ENCODE measurements at places on chromosomes 3 and 15. TPM values are rescaled to one million over a fixed set of nuclear protein-coding genes. Genes with fewer than 3 reads are reported as not detected.

- peaks cover 7% of the 10 kb centered on the region for H3K4me1 ChIP-seq
- DNase-seq, result peak; percentile 52
- peak overlapping the region; percentile 4 for H3K27ac ChIP-seq
- H3K27me3 ChIP-seq, result no peaks in the 10 kb centered on the region
Measured at GRCh38 chr15:95584088-95584487, 746.4 kb upstream of the NR2F2 start.

GRCh38 chr3:184358124-184358767, 3.2 kb downstream of the CLCN2 start:
- no peaks in the 10 kb centered on the region for H3K36me3 ChIP-seq
- H3K4me1 ChIP-seq, result peaks cover 10% of the 10 kb centered on the region
- H3K27ac ChIP-seq, result no peak overlapping the region
- no peak for DNase-seq

DNA sequence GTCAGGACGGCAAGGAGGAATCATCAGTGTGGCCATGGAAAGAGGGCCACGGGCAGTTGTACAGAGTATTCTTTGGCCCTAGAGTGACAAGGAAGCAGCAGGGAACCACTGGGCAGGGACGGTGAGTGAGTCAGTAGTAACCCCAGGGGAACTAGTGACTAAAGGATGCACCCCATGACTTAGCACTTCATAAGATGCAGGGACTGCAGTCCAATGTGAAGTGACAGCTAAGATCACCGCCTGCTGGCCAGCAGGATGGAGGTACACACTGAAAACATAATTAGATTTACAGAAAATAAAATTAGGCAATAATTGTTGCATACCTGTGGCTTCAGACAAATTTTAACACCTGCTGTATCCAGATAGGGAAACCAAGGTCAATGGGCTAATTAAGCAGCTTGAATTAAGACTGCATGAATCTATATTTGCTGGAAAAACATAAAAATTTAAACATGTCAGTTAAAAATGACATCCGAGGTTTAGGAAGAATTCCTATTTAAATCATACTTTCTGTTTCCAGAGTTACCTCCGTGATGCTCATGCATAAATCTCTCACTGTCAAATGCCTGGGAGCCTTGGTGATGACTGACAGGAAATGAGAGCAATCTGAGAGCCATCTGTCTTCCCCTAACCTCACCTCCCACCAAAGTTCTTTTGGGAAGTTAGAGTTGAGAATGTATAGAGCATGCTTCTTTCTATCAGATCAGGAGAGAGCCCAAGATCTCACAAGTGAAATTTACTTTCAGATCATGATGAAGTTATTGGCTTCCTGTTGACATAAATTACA, 56.5 kb downstream of the DCLK3 start:
- H3K27ac ChIP-seq, result no peak overlapping the region
- DNase-seq, result peak; percentile 54
- H3K4me1 ChIP-seq, result 0 out of 2 replicates have a peak, but pooled peaks cover 3% of the 10 kb centered on the region

DNA sequence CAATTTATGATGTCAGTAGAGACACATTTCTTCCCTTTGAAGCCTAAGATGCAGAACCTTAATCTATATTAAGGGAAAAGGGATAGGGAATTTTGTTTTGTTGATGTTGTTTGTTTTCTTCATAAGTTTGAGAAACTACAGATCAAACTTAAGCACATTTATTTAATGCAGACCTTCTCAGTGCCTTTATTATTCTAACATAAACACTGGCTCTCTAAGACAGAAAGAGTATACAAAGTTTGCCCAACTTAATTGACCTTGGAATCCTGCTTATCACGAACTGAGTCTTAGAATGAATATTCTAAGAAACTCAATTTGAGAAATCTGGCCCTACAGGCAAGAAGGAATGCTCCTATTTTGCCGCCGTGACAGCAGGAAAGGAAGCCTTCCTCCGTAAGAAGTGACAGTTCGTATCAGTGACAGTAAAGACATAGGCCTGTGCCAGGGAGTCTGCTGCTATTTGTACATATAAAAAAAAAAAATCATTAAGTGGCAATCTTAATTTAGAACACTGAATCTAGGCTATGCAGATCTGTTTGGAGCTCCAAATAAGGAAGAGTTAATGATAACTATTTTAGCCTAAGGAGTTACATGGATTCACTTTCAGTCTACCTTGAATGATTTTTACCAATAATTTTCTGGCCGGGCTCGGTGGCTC, 8.8 kb upstream of the IMPG2 start:
- no peaks in the 10 kb centered on the region for H3K36me3 ChIP-seq
- H3K4me1 ChIP-seq, result no peaks in the 10 kb centered on the region
- no peaks in the 10 kb centered on the region for H3K27me3 ChIP-seq

- no peak for DNase-seq
- H3K27me3 ChIP-seq, result no peaks in the 10 kb centered on the region
- H3K4me1 ChIP-seq, result no peaks in the 10 kb centered on the region
Measured at GRCh38 chr3:111496894-111497559, 45.0 kb upstream of the CD96 start.

DNA sequence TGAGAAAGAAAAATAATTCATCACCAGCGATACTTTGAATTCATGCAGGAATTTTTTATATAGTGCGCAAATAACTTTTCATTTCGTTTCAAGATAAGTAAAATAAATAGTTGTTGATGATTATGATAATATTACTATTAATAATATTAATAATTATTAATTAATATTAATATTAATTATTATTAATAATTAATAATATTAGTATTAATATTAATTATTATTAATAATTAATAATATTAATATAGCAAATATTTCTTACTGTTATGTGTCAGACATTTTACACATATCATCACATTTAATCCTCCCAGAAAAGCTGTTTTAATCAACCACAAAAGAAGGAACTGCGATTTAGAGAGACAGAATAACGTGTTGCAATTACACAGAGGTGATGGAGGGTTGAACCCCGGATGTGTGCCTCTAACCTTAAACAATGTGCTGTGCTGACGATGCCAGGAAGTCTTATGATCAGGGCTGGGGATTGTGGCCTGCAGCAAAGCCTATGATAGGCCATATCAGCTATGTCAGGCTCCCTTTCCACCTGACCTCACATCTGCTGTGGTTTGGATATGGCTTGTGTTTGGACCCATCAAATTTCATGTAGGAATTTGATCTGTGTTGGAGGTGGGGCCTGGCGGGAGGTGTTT, 263.5 kb upstream of the NR2F2 start:
- no peaks in the 10 kb centered on the region for H3K27me3 ChIP-seq
- H3K27ac ChIP-seq, result no peak overlapping the region
- no peaks in the 10 kb centered on the region for H3K36me3 ChIP-seq
- no peak for DNase-seq
- H3K4me1 ChIP-seq, result peaks cover 9% of the 10 kb centered on the region
- H3K4me3 ChIP-seq, result no peak overlapping the region

GRCh38 chr3:7074217-7074616, 213.3 kb downstream of the GRM7 start:
- H3K36me3 ChIP-seq, result no peaks in the 10 kb centered on the region
- no peak for DNase-seq
- H3K4me1 ChIP-seq, result no peaks in the 10 kb centered on the region
- no peaks in the 10 kb centered on the region for H3K27me3 ChIP-seq

- no peaks in the 10 kb centered on the region for H3K4me1 ChIP-seq
- DNase-seq, result no peak
- no peak overlapping the region for H3K4me3 ChIP-seq
- H3K27ac ChIP-seq, result no peak overlapping the region
Measured at GRCh38 chr15:87326269-87326668, 930.3 kb downstream of the NTRK3 start.

DNA sequence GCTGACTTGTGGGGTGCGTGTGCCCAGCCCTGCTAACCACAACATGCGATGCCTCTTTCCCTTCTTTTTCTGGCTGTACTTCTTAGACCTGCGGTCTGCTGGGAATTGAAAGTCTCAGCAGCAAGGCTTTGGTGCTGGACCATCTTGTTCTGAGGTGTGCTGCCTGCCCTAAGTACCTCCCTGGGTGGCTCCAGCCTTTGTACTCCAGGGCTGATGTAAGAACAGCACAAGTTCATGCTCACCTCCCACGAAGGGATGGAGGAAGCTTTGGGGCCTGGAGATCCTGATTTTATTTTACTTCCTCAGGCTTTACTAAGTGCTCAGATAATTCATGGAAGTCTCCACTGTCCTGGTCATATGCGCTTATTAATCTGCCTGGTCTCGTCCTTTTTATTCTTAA, 28.9 kb downstream of the FAM43A start:
- no peak overlapping the region for H3K27ac ChIP-seq
- H3K36me3 ChIP-seq, result no peaks in the 10 kb centered on the region
- H3K4me3 ChIP-seq, result no peak overlapping the region
- H3K4me1 ChIP-seq, result peaks cover 18% of the 10 kb centered on the region
- no peaks in the 10 kb centered on the region for H3K27me3 ChIP-seq

- peaks cover 2% of the 10 kb centered on the region for H3K36me3 ChIP-seq
- no peaks in the 10 kb centered on the region for H3K4me1 ChIP-seq
- H3K27me3 ChIP-seq, result no peaks in the 10 kb centered on the region
- no peak overlapping the region for H3K27ac ChIP-seq
- no peak overlapping the region for H3K4me3 ChIP-seq
Measured at GRCh38 chr15:39054128-39054732, 489.6 kb upstream of the RASGRP1 start.

GRCh38 chr15:69767191-69767590, 314.6 kb downstream of the RPLP1 start:
- DNase-seq, result no peak
- no peaks in the 10 kb centered on the region for H3K36me3 ChIP-seq
- no peaks in the 10 kb centered on the region for H3K27me3 ChIP-seq
- H3K4me3 ChIP-seq, result no peak overlapping the region

GRCh38 chr3:48180021-48180420, 8.2 kb downstream of the CDC25A start:
- no peak overlapping the region for H3K4me3 ChIP-seq
- H3K36me3 ChIP-seq, result peaks cover 86% of the 10 kb centered on the region
- no peak overlapping the region for H3K27ac ChIP-seq
- no peak for DNase-seq

- peak overlapping the region; percentile 76 for H3K4me3 ChIP-seq
- no peak overlapping the region for H3K27ac ChIP-seq
- no peaks in the 10 kb centered on the region for H3K27me3 ChIP-seq
Measured at GRCh38 chr3:128698211-128699047, 27.6 kb upstream of the RAB7A start.

DNA sequence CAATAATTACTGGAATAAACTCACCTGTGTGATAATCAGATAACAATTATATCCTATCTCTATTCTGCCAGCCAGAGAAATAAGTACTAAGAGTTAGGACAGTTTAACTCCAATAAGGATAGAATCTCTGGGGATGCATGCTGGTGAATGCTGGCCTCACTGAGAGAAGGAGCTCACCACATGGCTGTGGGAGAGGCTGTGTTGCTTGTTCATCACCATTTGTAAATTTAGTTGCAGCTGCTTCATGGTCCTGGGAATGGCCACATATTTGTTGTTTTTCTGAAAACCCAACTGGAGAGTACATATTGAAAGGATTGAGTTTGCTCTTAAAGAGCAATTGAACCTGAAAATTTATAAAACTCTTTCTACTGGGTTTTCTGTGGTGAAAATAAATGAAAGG, 207.3 kb downstream of the NECTIN3 start:
- no peaks in the 10 kb centered on the region for H3K27me3 ChIP-seq
- DNase-seq, result no peak
- H3K36me3 ChIP-seq, result no peaks in the 10 kb centered on the region

DNA sequence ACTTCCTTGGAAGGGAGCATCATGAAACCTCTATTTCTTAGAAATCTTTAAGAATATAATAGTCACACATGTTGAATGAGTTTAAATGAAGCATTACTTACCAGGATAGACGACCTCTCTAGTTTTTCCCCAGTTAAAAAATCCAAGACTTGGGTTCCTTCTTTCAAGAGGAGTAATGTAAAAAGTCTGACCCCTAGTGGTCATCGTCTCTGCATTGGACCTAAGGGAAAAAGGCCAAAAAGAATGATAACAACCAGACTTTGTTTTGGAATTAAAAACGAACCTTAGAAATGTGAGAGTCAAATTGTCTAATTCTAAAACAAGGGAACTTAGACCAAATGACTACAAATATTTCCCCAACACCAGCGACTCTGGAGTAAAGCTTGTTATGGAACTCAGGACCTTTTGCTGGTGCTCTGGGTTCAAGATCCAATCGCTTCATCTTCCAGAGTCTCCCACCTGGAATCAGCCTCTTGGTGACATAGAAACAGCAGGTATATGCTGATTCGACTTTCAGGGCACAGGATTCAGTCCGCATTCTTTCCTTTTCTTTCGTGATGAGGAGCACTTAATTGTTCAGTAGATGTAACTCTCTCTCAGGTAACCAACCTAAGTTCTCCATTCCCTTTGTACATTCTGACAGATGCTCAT, 214.8 kb upstream of the TPRG1 start:
- H3K4me1 ChIP-seq, result no peaks in the 10 kb centered on the region
- H3K27me3 ChIP-seq, result no peaks in the 10 kb centered on the region
- peak; percentile 83 for DNase-seq
- no peak overlapping the region for H3K4me3 ChIP-seq
- H3K36me3 ChIP-seq, result no peaks in the 10 kb centered on the region

DNA sequence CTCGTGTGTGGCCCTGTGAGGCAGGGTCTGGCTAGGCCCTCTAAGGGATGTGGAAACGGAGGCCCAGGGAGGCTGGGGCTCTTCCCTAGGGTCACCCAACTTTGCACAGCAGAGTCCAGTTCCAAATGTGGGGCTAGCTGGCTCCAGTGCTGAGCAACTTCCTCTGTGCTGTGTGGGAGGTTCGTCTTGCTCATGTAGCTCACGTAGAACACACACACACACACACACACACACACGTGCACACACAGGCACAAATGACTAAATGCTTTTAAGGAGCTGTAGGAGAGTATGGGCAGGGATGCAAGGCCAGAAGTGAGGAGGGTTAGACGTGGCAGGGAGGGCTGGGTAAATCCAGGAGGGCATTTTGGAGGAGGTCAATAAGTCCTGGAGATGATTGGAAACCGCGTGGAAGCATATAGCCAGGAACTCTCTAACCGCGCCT, 213.8 kb downstream of the RPLP1 start:
- no peak overlapping the region for H3K27ac ChIP-seq
- no peaks in the 10 kb centered on the region for H3K36me3 ChIP-seq
- no peaks in the 10 kb centered on the region for H3K4me1 ChIP-seq
- no peak for DNase-seq
- no peaks in the 10 kb centered on the region for H3K27me3 ChIP-seq

- peaks cover 48% of the 10 kb centered on the region for H3K36me3 ChIP-seq
- no peak overlapping the region for H3K4me3 ChIP-seq
- H3K27me3 ChIP-seq, result no peaks in the 10 kb centered on the region
- H3K4me1 ChIP-seq, result no peaks in the 10 kb centered on the region
- H3K27ac ChIP-seq, result no peak overlapping the region
Measured at GRCh38 chr3:197238842-197239241, 59.6 kb downstream of the DLG1 start.

GRCh38 chr3:188740010-188740409, 431.8 kb upstream of the TPRG1 start:
- no peaks in the 10 kb centered on the region for H3K36me3 ChIP-seq
- no peak for DNase-seq
- no peaks in the 10 kb centered on the region for H3K4me1 ChIP-seq
- no peak overlapping the region for H3K4me3 ChIP-seq
- no peak overlapping the region for H3K27ac ChIP-seq

The RBMS3 gene
- 5.4 TPM for total RNA-seq

The COX5A gene
- 145 TPM for total RNA-seq

The PLCH1 gene
- 4.1 TPM for total RNA-seq

The CFAP100 gene
- not detected for total RNA-seq

The TRIM42 gene
- not detected for total RNA-seq

The TMEM87A gene
- total RNA-seq, result 56.3 TPM

The ZNF35 gene
- total RNA-seq, result 12.0 TPM

The GTPBP8 gene
- total RNA-seq, result 63.8 TPM

The HEMK1 gene
- total RNA-seq, result 22.2 TPM

The ZBTB47 gene
- 10.8 TPM for total RNA-seq
